ENCODE measurements at places on chromosomes 7 and 10.
A peak's percentile ranks its signal among the peaks of the same experiment; 100 is the strongest.

- DNase-seq = no peak
Measured at GRCh38 chr10:95783741-95784140, 27.8 kb downstream of the ENTPD1 start.

GRCh38 chr10:29865700-29866355 lies 193.6 kb downstream of the JCAD start:
- no peak for DNase-seq

GRCh38 chr7:107934991-107935770 lies 44.2 kb downstream of the DLD start:
- DNase-seq = no peak

DNA sequence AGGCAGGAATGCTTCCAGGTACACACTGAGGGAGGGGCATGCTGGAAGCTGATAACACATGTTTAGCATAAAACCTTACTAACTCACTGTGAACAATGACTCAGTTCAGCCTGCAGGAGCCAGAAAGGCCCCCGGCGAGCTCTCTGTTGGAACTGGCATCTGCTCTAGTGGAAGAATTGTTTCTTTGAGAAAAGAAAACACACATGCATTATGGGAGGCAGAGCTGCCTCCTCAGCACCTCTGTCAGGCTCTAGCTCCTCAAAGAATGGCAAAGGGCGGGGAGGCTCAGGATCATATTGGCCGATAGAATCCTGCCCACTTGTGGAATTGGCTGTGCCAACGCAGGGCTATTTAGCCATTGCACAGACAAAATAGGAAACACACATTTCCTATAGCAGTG lies 338.3 kb downstream of the CXCL12 start:
- no peak for DNase-seq

DNA sequence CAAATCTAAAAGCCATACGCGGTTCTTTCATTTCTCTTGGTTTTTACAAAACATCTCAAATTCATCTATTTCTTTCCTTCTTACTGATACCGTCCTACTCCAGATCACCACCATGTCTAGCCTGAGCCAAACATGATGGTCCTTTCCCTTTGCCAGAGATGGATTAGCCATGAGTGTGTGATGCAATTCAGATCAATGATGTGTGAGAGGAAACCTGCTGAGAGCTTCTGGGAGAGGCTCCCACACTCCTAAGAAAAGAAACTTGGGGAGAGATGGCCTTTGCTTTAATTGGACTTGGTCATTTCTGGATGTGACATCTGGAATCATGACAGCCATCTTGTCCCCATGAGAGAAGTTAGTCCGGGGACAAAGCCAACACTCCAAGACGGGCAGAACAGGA lies 367.2 kb downstream of the FGFR2 start:
- no peak for DNase-seq

GRCh38 chr7:119783799-119784198 lies 489.2 kb upstream of the KCND2 start:
- DNase-seq = peak; percentile 55

DNA sequence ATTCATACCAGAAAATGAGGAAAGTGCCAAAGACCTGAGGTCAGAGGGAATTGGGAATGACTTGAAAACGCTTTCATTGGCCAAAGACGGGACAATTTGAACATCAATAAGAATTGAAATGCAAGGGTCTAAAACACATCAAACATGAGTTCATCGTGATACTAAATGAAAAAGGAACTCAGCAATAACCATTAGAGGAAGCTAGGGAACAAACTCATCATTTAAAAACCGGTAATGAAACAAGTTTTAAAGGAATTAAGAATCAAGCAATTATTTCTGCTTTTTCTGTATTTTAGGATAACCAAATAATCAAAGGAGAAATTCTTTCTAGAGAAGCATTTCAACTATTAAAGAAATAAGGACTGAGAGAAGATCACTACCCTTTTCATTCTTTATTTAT lies 303.1 kb downstream of the ARHGAP12 start:
- DNase-seq = no peak

DNA sequence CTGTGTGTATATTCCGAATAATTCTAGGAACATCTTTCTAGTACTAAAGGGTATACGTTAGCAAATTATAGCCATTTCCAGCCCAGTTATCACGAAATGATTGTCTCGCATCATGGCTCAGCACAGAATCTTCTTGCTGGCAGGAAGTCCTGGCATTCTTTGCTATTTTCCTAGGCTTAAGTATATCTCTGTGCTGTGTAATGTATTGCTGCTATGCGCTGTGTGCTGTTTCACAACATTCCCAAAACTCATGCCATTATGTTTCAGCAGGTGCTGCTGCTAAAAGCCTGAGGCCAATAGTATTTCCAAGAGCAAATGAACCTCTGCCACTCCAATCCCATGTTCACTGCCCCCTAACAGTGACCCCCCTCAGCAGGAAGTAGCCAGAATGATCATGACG lies 62.9 kb upstream of the ZNF92 start:
- DNase-seq = no peak

GRCh38 chr7:26397796-26398426 lies 106.2 kb downstream of the SNX10 start:
- no peak for DNase-seq

DNA sequence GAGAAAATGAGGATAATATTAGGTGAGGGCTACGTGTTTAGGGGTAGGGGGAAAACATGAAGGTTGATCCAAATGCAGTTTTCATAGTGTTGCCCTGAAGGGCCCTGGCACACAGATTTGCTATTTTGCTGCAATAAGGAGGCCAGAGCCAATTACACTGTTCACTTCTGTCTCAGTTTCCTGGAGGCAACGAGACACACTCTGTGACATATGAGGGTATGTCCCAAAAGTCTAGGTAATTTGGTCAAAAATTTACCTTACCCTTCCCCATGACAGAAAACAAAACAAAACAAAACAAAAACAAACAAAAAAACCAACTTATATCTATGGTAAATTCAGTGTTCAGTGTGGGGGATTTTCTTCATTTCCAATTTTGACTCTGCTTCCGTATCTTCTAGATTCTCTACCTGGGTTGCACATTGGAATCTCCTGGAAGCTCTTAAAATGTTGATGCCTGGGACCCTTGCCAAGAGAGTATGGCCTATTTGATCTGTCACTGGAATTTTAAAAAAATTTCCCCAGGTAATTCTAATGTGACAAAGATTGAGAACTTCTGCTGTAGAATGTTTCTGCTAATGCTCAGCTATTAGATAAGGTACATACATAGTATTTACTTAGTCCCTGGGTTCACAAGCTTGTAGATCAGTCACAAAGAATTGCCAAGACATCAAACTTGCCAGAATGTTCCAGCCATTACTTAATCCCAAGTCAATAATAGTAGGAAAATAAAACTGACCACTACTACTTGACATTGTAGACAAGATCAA lies 139.5 kb downstream of the SEMA3E start:
- DNase-seq = no peak

DNA sequence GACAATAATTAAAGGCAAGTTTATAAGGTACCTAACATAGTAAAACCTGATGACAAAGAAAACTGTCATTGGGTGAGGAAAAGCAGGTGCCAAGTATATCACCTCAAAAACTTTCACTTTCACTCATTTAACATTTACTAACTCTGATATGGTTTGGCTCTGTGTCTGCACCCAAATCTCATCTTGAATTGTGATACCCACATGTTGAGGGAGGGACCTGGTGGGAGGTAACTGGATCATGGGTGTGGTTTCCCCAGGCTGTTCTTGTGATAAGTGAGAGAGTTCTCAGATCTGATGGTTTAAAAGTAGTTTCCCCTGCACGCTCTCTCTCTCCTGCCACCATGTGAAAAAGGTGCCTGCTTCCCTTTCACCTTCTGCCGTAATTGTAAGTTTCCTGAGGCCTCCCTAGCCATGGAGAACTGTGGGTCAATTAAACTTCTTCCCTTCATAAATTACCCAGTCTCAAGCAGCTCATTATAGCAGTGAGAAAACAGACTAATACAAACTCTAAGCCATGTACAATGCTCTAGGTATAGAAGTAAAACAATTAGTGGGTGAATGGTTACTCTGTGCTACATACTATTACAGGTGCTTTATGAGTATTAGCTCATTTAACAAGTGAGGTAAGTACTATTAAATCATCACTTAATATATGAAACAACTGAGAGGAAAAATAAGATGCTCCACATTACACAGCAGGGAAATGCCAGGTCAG lies 199.0 kb downstream of the CHCHD3 start:
- no peak for DNase-seq

GRCh38 chr10:15419279-15419874 lies 48.3 kb upstream of the FAM171A1 start:
- no peak for DNase-seq

DNA sequence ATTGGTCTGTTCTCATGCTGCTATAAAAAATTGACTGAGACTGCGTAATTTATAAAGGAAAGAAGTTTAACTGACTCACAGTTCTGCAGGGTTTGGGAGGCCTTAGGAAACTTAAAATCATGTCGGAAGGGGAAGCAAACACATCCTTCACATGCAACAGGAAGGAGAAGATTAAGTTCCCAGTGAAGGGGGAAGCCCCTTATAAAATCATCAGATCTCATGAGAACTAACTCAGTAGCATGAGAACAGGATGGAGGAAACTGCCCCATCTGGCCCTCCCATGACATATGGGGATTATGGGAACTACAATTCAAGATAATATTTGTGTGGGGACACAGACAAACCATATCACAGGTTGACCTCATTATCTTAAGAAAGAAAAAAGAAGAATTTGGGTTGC lies 134.5 kb downstream of the PPP1R3A start:
- no peak for DNase-seq

DNA sequence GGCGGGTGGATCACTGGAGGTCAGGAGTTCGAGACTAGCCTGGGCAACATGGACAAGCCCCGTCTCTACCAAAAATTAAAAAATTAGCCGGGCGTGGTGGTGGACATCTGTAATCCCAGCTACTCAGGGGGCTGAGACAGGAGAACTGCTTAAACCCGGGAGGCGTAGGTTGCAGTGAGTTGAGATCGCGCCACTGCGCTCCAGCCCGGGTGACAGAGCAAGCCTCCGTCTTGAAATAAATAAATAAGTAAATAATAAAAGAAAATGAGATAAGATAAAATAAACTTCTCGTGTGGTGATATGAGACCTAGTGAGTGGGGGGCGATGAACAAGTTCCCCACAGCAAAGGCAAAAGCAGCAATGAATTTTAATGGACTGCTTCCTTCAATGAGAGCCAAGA lies 33.6 kb upstream of the LMTK2 start:
- no peak for DNase-seq

GRCh38 chr10:73873838-73874215 lies 528 bp downstream of the CAMK2G start:
- DNase-seq = no peak

- no peak for DNase-seq
Measured at GRCh38 chr7:2698581-2699288, 10.7 kb downstream of the AMZ1 start.

- DNase-seq = no peak
Measured at GRCh38 chr10:25815999-25816768, 117.8 kb upstream of the MYO3A start.

- no peak for DNase-seq
Measured at GRCh38 chr10:122127943-122128342, 139.0 kb downstream of the TACC2 start.

DNA sequence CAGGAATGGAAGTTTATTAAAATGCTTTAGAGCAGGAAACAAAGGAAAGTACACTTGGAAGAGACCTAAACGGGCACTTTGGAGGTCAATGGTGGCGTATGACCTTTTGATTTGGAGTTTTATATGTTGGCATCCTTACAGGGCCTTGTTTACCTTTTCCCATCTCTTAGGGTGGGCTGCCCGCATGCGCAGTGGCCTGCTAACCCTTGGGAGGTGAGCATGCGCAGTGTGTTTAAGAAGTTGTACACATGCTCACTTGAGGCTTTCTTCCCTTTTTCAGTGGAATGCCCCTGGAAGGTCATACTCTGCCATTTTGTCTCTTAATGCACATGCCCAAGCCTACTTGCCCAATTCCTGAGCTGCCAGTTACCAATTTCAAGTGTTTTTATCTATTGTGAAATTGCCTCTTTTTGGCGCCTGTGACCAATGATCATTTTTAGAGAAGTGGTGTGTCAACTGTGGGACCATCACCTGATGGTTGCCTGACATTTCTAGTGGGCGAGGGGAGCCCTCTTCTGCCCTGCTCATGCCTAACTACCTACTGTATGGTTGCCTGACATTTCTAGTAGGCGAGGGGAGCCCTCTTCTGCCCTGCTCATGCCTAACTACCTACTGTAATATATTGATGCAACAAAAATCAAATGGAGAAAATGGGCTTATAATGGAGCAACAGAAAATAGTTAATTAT lies 138.0 kb downstream of the PPP1R9A start:
- DNase-seq = peak; percentile 8

DNA sequence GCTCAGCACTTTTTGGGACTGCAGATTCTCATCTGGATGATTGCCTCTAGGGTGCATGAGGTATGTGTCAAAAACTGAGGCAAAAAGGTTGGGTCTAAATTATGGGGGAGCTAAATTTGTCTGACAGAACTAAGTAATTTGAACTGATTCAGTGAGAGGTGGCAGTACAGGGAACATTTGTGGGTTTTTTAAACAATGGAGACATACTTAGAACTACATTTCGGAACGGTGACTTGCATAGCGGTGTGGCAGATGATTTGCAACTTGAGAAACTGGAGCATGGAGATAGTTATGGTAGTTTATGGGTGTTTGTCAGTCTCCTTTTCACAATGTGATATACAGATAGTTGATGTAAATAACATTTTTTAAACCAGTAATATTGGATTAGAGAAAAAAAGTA lies 14.6 kb downstream of the TBC1D12 start:
- no peak for DNase-seq

DNA sequence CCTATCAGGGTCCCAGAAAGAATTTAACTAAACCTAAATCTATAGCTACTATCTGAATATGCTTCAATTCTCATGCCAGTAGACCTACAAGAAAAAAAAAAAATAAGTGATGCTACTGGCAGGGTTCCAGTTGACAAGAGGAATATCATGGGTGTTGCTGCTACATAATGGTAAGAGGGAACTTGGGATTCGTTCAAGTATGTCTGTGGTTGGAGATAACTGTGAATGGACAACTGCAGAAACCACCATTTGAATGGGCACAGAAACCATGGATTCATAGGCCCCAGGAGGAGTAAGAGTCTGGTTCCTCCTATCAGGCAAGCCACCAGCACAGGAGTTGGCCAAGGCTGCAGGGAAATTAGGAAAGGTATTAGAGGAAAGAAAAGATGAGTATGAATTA lies 287.6 kb upstream of the HGF start:
- DNase-seq = no peak

DNA sequence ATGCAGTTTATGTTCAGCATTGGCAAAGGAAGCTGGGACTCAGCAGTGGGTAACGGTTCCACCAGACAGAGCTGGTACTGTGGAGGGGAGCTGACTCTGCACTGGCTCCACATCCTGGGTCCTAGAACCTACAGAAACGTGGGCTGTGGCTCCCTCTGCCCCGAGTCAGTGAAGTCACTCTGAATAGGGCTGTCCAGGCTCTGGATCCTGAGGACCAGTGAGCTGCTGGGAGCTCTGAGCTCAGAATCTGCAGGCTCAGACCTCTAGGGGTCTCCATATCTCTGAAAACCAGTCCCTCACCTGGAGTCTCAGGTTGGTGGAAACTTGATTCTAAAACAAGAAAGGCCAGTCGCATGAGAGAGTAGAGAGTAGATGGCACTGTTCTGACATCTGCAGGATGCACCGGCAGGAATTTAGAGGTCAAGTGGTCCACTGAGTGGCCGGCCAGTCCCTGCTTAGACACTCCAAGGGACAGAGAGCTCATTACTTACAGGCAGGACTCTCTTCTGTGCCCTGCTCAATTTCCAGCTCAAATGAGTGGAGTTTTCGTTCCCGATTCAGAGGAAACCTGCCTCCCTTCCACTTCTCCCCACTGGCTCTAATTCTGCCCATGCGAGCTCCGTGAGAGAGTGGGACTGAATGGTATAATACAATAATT lies 18.6 kb downstream of the NPFFR1 start:
- DNase-seq = no peak
